ENCODE measurements at places on chromosomes 7 and 10.

DNA sequence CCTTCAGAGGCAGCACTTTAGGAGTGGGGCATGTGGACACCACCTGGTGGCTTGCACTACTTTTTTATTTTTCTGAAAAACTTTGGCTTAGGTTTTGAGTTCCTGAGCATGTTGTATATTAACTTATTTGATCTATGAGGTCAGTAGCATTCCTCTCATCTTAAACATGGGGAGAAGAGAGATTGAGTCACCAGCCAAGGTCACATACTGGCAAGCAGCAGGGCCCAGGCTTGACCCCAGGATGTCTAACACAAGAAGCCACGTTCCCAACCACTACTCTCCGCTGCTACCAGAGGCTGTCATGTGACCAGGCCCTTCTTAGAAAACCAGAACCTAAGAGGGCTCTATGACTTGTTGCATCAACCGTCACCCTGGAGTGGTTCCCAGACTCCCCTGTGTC is 210.3 kb upstream of the GPR26 start:
- DNase-seq = peak; percentile 33

GRCh38 chr10:118337356-118337755 is 4.8 kb downstream of the FAM204A start:
- no peak for DNase-seq

DNA sequence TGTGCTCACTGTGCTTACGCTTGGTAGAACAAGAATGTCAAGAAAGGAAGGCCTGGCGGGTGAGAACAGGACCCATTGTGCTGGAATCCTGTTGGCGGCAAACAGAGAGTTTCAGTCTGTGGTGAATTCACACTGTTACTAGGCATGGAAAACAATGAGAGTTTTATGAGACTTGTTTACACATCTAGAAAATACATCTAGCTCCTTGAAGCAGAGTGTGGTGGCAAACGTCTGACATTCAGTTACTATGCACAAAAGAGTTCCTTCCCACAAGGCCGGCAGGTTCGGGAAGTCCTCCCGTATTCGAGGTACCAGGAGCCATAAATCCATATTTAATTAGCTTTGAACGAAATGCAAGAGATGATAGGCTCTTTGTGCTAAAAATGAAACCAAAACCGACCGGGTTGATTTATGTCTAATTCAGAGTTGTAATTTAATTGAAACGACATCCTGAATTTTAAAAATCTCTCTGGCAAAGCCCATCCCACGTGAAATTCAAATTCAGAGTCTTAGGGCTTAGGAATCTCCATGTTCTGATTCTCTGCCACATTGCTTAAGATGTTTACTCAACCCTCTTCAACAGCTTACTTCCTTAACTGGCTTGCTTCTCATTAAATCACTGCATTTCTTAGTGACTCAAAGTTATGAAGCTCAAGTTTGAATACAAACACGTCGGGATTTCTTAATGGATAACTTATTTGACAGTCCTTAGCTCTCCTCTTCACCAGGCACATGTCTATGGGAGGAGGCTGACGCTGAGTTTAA is 299.9 kb upstream of the PITRM1 start:
- no peak for DNase-seq

DNA sequence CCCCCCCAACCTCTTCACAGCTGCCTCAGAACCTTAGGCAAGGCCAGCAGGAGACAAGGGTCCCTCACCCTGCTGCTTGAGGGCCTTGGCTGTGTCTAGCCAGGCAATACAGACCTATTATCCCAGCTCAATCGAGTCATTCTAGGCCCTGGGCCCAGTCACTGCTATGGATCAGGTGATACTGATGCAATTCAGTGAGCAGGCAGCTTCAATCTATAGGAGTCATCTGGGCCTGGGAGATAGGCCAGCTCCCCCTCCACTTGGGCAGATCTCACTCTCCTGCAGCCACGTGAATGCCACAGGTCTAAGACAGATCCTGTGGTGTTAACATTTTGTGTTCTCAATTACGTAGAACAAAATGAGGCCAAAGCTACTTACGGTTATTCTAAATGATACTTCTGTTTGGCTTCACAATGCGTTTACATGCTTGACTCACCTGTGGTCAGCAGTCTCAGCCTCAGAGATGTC is 68.0 kb upstream of the LRRC4 start:
- no peak for DNase-seq

GRCh38 chr7:4851459-4852422 is 10.1 kb downstream of the PAPOLB start:
- peak; percentile 39 for DNase-seq

- no peak for DNase-seq
Measured at GRCh38 chr10:33046792-33047191, 88.8 kb upstream of the ITGB1 start.

- DNase-seq = no peak
Measured at GRCh38 chr7:85561706-85562105, 374.9 kb upstream of the SEMA3D start.

- no peak for DNase-seq
Measured at GRCh38 chr10:369684-370448, 234.6 kb downstream of the ZMYND11 start.

GRCh38 chr10:112744181-112745096 is 205.6 kb upstream of the TCF7L2 start:
- no peak for DNase-seq

DNA sequence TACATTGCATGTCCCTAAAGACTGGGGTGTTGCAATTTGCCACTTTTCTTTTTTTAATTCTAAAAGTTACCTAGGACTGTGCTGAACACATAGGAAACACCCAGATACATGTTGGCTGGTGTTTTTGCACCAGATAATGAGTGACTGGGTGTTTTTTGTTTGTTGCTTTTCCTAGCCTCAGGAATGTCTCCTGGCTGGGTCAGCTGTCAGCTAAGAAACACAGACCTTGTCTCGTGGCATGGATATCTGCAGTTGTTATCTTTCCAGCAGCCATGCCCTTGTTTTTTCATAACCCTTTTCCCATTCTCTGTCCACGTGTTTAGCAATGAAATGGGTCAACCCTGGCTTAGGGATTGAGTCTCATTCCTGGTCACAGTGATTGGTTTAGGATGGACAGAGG is 433.9 kb upstream of the ZMIZ1 start:
- no peak for DNase-seq

- DNase-seq = no peak
Measured at GRCh38 chr10:70315815-70316214, 32.0 kb upstream of the NPFFR1 start.

DNA sequence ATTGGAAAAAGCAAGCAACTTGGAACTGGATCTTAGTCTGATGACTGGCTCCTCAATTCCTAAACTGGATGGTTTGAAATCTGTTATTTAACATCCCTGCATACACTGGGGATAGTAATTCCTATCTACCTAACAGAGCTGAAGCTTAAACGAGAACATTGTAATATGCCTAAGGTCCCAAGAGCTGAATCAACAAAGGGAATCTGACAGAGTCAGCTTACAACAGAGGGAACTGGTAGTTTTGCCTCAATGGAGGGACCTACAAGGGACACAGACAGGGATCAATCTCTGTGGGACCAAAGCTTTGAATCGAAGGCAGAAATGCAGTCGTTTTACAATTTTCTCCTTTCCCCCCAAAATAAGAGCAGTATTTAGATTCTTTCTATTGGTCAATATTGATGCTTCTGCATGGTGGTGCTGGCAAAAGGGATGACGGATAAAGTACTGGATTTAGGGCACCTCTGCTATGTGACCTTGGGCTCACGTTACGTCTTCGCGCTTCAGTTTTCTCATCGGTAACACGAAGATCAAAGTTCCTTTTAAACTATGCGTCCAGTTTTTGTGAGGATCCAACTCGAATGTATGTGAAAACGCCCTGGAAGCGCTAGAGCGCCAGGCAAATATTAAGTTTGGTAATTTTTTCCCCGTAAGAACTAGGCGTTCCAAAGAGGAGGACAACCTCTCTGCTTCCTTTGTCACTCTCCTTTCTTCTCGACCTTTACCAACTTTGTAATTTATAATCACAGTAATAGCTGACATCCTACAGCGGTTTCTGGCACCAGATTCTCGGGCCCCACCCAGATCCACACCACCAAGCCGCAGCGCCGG is 1.1 kb downstream of the ACTR1A start:
- DNase-seq = no peak

DNA sequence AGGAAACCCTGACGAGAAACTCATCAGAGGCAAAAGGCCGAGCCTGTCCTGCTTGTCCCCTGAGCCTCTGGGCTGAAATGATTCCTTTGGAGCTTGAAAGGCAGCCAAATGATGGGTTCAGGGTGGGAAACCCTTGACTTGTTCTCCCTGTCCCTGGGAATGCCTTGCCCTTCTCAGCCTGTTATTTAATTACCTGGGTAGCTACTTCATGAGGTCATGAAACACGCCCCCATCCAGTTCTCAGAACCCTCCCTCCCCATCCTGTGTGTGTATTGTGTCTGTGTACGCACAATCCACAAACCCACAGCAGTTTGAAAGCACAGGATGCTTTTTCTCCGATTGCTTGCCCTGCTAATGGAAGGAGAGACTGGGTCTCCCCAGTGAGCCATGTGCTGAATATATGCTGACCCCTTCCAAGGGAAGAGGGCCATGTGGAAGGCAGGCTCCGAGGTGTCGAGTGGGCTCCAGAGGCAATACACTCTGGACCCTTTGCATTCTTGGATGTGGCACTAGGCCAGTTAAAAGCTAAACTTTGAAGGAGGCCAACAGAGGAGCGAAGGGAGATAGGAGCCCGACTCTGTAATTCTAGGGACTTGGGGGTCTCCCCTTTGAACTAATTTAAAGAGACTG is 10.6 kb downstream of the DUSP5 start:
- DNase-seq = no peak

- no peak for DNase-seq
Measured at GRCh38 chr10:71344993-71345480, 26.0 kb downstream of the SLC29A3 start.

DNA sequence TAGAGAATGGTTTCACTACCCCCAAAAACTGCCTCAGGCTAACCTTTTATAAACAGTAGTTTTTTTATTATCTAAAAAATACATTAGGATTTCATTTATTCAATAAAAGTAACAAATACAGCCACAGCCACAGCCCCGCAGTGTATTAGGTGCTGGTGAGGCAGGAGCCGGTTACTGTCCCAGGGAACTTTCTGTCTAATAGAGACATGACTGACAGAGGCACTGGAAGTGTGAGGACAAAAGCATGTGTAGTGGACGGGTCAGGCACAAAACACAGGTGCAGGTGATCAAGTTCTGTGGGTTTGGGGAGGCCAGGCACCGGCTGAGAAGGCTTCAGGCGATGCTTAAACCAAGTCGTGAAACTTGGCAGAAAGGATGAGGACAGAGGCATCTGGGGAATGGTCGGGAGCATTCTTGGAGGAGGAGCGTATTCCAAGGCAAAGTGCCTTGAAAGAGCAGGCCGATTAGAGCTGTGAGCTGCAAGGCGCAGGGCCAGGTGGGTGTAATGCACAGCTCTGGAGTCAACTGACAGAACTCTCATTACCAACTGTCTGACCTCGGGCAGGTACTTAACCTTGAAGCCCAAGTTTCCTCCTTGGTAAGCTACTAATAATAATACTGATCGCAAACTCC is 138.2 kb downstream of the USP6NL start:
- no peak for DNase-seq

- no peak for DNase-seq
Measured at GRCh38 chr10:127986531-127987466, 79.9 kb downstream of the PTPRE start.

GRCh38 chr10:94344522-94345122 is 18.1 kb downstream of the NOC3L start:
- DNase-seq = no peak

- no peak for DNase-seq
Measured at GRCh38 chr7:79091661-79092060, 361.8 kb downstream of the MAGI2 start.

DNA sequence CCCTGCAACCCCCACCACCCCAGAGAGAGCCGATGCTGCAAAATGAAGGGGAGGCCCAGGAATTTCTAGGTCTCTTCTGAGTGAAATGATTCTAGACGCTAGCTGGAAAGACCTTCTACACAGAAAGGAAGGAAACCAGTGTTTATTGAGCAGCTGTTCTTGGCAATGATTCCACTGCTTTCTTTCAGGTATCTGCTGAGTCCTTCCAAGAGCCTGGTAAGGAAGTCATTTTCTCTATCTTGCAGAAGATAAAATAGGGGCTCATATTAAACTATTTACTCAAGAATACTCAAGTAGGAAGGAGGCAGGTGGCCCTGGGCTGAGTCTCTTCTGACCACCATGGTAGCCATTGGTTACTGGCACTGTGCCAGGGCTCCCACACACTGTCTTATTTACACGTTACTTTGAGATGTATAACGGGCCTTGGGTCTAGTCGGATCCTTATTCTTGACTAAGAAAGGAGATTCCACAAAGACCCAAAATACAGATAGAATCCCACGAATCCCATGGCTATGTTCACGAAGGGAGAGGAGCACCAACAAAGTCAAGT is 112.1 kb downstream of the GALNT11 start:
- DNase-seq = no peak

DNA sequence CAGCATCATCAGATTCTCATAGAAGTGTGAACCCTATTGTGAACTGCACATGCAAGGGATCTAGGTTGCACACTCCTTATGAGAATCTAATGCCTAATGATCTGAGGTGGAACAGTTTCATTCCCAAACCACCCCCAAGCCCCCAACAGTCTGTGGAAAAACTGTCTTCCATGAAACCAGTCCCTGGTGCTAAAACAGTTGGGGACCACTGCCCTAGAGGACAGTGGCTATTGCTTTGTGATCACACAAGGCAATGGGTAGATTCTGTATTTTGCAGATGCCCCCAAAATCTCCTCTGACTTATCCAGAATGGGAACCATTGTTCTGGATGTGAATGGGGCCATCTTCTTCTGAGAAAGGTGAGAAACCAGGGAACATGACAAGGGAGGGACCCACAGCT is 31.1 kb upstream of the HPS1 start:
- no peak for DNase-seq

GRCh38 chr10:64011912-64012714 is 490.9 kb downstream of the REEP3 start:
- no peak for DNase-seq

GRCh38 chr10:58701405-58702135 is 188.9 kb downstream of the BICC1 start:
- DNase-seq = no peak

GRCh38 chr10:20855398-20856038 is 41.6 kb downstream of the NEBL start:
- no peak for DNase-seq

- DNase-seq = peak; percentile 85
Measured at GRCh38 chr10:1187151-1187854, 131.1 kb downstream of the WDR37 start.

- no peak for DNase-seq
Measured at GRCh38 chr10:122054048-122055025, 65.4 kb downstream of the TACC2 start.

DNA sequence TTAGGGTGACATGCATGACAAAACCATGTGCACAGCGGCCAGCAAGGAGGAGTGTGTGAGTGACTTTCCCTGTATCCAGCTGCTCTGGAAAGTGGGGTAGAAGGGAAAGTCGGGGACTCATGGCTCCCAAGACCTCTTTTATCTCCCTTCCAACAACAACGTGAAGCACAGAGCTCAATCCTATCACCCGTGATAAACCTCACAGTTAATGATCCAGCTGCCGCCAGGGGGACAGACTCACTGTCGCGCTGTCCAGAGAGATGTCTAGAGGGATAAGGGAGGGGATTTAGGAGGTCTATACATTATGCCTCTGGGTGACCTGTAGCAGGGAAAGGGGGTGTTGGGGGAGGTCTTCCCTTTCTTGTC is 84.0 kb upstream of the SMNDC1 start:
- DNase-seq = no peak
